ENCODE measurements at places on chromosomes 16 and 17. TPM values are rescaled to one million over a fixed set of nuclear protein-coding genes. Genes with fewer than 3 reads are reported as not detected.
A peak's percentile ranks its signal among the peaks of the same experiment; 100 is the strongest.

The CCDC200 gene
- total RNA-seq = not detected

The HP gene
- not detected for total RNA-seq

DNA sequence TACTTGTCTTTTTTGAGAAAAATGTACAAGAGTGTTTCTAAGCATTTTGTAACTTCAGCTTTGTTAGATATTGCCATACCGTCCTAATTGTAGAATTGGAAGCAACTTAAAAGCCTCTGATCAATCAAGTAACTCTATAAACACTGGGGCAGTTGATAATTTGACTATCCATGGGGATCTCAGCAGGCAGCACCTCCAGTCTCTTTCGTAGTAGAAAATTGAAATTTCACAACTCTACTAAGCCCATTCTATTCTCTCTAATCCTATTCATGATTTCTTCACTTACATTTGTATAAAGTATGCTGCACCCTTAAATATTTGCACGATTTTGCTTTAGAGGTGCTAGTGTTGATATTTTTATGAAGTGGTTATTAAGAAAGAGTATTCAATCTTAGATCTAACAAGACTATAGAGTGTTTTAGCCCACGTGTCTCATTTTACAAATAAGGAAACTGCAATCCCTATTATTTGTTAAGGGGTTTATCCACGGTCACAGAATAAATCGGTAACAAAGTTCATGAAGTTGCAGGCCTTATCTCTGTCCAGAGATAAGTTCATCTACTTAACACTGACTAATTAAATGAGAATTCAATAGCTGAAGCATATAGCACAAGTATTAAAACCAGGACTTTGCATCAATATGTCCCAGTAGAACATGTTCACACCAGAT is 10.9 kb downstream of the ABCA6 start:
- DNase-seq = no peak
- no peaks in the 10 kb centered on the region for H3K36me3 ChIP-seq
- no peaks in the 10 kb centered on the region for H3K27me3 ChIP-seq
- H3K27ac ChIP-seq = no peak overlapping the region
- H3K4me1 ChIP-seq = no peaks in the 10 kb centered on the region

DNA sequence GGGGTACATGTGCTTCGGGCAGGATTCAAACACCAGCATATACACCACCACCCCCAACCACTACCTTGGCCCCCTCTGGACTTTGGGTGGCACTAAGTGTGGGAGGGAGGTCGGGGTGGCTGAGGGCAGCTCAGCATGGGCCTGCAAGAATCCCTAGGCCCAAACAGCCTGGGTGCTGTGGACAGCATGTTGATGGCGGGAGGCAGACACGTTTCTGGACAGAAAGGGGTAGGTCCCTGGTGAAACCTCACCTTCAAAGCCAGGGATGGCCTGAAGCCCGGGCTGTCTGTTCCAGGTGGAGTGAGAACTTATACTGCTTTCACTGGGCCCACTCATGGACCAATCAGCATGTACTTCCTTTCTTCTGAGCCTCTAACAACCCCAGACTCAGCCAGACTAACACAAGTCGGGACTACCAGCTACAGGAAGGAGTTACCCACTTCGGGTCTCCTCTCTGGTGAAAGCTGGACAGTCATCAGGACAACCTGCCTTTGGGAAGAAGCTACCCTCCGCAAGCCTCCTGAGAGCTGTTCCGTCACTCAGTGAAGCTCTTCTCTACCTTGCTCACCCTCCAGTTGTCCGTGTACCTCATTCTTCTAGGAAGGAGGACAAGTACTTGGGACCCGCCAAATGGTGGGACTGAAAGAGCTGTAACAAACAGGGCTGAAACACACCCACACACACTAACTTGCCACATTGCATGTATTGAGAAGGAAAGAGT is 203.0 kb downstream of the CPPED1 start:
- no peaks in the 10 kb centered on the region for H3K36me3 ChIP-seq
- H3K4me1 ChIP-seq = no peaks in the 10 kb centered on the region
- H3K27ac ChIP-seq = no peak overlapping the region

- H3K27ac ChIP-seq = peak overlapping the region; percentile 29
- H3K27me3 ChIP-seq = no peaks in the 10 kb centered on the region
- peaks cover 18% of the 10 kb centered on the region for H3K4me1 ChIP-seq
- no peak overlapping the region for H3K4me3 ChIP-seq
- peak; percentile 82 for DNase-seq
Observed at GRCh38 chr17:57552114-57552624, 192.9 kb downstream of the CCDC182 start.

- H3K27me3 ChIP-seq = no peaks in the 10 kb centered on the region
- no peak overlapping the region for H3K4me3 ChIP-seq
- no peak overlapping the region for H3K27ac ChIP-seq
- H3K36me3 ChIP-seq = no peaks in the 10 kb centered on the region
- H3K4me1 ChIP-seq = no peaks in the 10 kb centered on the region
Observed at GRCh38 chr17:45975640-45976295, 23.3 kb upstream of the STH start.

DNA sequence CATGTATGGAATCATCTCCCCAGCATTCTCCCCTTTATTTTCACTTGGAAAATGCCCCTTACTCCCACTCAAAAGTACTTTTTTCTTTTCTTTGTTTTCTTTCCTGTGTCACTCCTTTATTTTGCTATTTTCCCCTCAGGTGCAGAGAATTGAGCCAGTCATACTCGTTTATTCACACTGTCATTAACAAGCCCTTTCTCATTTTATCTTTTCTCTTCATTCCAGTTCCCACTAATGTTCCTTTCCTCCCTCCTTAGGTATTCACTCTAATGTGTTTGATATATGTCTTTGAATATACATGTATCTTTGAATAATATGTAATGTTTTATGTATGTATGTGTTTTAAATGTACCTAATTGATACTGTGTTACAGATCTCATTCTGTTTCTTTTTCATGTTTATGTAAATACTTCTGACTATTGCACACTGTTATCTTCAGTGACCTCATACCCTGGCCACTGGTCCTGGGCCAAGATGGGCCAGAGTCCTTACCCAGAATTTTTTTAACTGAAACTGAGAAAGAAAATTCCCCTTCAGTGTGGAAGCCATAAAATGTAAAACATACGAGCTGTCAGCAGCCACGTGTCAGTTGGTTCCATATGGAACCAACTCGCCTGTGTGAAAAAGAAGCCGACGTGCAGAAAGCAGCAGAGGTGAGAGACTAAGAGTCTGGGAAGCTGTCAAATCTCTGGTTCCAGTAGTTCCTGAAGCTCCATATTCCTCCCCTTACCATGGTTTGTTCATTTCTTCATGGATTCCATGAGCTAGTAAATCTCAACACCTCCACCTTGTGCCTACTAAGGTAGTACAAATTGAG is 5.8 kb downstream of the SRR start:
- H3K27ac ChIP-seq = no peak overlapping the region
- H3K4me3 ChIP-seq = no peak overlapping the region
- no peaks in the 10 kb centered on the region for H3K27me3 ChIP-seq
- H3K36me3 ChIP-seq = no peaks in the 10 kb centered on the region
- no peak for DNase-seq

All from H1 (cell line).